ENCODE measurements at places on chromosomes 1 and 21.
A peak's percentile ranks its signal among the peaks of the same experiment; 100 is the strongest.

DNA sequence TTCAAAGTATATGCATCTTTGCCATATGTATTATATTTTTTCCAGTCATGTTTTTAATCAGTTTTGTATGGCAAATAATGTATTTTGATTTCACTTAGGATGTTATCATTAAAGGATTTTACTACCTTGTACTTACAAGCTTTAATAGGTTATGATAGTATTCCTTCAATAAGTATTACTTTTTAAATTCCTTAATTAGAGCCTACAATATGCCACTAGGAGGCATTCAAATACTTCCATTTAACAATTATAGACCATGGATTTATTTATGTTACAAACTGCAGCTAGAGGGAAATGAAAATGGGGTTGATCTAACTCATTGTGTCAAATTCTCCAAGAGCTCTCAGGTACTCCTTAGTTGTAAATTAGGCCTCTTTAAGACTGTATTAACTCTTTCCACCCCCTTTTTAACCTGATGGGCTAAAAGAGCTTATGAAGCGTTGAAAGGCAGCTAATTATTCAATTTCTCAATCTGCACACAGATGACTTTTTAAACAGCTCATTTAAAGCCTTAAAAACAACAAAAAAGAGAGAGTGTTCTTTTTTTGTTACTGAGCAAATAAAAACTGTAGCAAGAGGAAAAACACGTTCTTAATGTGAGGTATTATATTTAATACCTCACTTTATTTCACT is 156.2 kb downstream of the DENND1B start:
- peak; percentile 4 for DNase-seq

- DNase-seq = no peak
Observed at GRCh38 chr1:228274452-228275178, 66.8 kb downstream of the OBSCN start.

- no peak for DNase-seq
Observed at GRCh38 chr1:39646232-39647081, 7.0 kb upstream of the HEYL start.

GRCh38 chr1:70934194-70934961 is 113.2 kb downstream of the PTGER3 start:
- DNase-seq = peak; percentile 30

DNA sequence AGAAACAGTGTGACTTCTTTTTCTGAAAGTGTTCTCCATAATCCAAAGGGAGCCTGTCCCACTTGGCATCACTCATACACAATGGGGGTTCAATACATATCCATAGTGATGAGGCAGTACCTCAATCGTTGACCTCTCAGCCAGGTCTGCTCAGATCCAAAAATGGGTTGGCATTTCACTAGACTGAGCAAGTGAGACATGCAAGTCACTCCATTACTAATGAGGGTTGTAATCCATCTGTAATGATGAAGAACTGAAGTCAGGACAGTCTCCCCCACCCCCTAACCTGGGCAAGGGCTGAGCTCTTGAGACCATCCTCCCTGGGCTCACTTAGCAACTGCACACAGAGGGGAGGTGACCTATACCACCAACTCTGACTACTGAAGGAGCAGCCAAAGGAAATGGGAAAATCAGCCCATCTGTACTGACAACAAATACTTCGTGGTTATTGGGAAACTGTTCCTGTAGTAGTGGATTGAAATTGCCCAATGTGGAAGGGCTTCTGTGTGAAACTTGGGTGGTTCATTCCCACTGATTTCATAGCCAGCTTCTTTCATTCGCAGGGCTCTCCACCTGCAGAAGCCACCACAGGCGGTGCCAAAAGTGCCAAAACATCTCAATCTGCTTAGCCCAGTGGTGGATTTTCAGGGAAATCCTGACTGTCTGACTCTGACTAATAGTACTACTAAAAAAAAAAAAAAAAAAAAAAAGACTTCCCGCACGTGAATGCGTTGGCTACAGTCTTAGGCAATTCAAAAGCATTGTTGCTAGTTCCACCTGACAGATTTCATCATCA is 5.0 kb downstream of the NGF start:
- DNase-seq = peak; percentile 75
